Activated CD4-positive, CD25-positive, alpha-beta regulatory T cell treated with anti-CD3 and anti-CD28 coated beads, Interleukin-2, amount 50 U/mL, for 72 hours (primary cell): ENCODE measurements at places on chromosomes 7 and 10.

- DNase-seq = no peak
Measured at GRCh38 chr7:135837675-135838074, 89.1 kb upstream of the FAM180A start.

DNA sequence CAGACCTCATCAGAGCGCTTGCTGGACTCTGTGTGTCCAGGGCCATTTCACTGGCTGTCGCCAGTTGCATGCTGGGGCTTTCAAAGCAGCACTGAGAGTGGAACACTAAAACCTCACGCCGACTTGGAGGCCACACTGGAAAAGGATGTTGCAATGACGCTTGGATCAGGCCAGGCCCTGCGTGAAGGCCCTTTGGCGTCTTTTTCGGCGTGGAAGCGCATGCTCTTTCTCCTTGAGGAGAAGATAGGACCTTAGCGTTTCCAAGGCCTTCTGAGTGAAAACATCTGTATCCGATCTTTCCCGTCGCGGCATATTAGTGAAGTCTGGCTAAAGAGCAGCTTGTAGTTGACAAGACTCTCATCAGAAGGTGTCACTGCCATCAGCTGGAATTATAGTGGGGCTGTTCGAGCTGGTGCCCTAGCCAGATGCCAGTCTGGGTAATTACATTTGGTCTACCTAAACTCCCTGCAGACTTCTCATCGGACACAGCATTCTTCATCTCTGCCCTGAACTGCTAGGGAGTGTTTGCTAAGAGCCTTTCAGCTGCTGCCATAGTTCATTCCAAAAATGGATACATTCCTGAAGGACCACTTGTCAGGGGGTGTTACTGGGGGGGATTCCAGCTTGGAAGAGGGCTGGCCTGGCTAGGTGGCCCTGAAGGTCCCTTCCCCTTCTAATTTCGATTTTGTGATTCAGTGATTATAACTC lies 167.7 kb upstream of the TCF7L2 start:
- DNase-seq = no peak

- DNase-seq = peak; percentile 43
Measured at GRCh38 chr7:44961844-44962482, 16.9 kb downstream of the MYO1G start.

- no peak for DNase-seq
Measured at GRCh38 chr10:11782793-11783557, 40.2 kb upstream of the PROSER2 start.

GRCh38 chr10:129545261-129545660 lies 78.2 kb downstream of the MGMT start:
- no peak for DNase-seq

DNA sequence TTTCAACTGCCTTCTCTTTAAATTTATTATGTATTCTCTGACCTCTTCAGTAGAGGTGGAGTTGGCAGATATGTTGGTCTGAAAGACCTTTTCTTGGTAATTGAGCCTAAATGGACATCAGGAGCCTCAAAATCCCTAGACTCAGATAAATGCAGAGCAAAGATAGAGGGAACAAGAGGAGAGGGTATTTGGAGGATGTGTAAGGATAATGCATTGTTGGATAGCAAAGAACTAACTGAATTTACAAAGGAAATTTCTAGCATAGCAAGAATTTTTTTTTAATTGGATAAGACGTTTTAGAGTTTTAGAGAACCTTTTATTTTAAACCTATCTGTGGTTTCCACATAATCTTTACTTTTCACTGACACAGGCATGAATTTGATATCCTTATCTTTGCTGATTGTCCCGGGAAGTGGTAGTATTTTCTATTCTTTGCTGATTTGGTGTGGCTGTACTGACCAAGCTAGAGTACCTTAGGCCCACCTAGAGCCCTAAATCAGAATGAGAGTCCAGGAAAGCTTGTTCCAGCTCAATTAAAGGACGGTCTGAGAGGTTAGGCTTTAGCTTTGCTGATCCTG lies 91.3 kb downstream of the NRF1 start:
- DNase-seq = no peak

DNA sequence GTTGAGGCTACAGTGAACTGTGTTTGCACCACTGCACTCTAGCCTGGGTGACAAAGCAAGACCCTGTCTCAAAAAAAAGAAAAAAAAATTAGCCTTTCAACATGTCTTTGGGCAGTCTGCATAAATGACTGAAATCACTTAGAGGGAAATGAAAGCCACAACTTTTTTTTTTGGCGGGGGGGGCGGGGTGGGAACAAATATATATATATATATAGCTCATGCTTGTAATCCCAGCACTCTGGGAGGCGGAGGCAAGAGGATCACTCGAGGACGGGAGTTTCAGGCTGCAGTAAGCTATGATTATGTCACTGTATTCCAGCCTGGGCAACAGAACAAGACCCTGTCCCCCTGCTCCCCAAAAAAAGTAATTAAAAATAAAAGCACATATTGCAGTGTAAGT lies 23.4 kb upstream of the MICU1 start:
- DNase-seq = no peak

DNA sequence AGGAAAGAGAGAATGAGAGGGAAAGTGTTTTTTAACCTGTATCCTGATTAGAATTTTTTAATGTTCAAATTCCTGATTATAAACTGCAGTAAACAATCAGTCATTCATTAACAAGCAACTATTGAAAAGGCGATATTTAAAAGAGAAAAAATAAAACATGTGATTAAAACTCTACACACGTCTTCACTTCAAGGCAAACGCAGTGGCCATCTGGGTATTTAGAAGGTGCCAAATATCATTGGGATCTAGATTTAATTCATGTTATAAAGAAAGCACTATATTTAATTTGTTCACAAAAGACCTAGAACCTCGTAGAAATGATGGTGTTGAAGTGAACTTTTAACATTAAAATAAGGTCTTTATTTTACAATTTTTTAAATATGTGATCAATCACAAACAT lies 189.4 kb upstream of the KLF14 start:
- DNase-seq = no peak

- no peak for DNase-seq
Measured at GRCh38 chr7:146345251-146345650, 228.7 kb downstream of the CNTNAP2 start.

GRCh38 chr7:71329030-71329660 lies 197.2 kb downstream of the GALNT17 start:
- DNase-seq = no peak

- peak; percentile 78 for DNase-seq
Measured at GRCh38 chr10:11472158-11472753, 139.2 kb downstream of the USP6NL start.

DNA sequence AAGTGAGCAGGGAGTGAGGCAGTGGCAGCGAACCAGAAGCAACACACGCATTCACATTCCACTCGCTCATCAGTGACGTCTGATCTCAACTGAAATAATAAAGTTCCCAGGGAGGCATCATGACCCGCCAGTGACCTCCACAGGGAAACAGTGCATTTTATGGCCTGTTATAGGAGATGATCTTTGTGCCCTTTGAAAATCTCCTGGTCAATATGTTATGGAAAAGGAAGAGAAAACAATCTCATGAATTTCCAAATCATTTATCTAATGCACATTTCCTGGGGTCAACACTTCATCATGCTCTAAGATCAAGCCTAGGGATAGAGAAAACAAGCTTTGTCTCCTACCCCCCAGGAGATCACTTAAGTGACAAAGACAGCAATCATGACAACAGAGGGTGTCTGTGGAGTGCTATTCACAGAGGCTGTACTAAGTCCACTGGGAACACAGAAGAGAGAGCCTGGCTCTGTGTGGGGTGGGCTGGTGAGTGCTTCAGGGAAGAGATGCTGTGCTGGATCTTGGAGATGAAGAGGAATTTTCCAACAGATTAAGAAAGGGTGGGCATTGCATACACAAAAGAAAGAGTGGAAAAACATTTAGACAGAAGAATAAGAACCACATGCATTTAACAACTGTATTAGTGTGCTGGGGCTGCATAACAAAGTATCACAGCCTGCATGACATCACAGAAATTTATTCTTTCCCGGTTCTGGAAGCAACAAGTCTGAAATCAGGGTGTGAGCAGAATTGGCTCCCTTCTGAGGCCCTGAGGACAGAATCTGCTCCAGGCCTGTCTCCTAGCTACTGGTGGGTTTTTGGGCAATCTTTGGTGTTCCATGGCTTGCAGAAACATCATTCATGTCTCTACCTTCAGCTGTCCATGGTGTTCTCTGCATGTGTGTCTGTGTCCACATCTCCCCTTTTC lies 613.9 kb upstream of the IGFBP3 start:
- DNase-seq = no peak

- DNase-seq = no peak
Measured at GRCh38 chr7:151721694-151722093, 155.2 kb downstream of the PRKAG2 start.

DNA sequence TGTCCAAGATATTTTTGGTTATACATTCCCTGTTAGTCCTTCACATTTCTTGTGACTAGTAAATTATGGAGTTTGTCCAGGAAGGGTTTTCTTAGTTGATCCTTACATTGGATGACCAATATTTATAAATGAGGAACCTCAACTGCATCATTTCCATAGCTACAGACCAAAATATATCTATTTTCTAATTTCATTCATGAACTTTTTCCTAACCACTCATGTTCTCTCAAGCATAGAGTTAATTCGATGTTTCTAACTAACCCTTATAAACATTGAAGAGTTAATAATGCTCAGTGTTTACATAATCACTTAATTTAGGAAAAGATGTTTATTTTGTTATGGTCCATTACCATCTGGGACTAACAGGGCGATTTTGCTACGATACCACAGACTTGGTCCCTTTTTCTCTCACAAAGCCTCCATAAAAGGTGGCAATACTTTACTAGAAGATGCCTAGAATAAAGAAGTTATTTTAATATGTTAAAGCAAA lies 591.0 kb downstream of the MAGI2 start:
- no peak for DNase-seq

- DNase-seq = no peak
Measured at GRCh38 chr10:93716766-93717165, 14.4 kb upstream of the FRA10AC1 start.

DNA sequence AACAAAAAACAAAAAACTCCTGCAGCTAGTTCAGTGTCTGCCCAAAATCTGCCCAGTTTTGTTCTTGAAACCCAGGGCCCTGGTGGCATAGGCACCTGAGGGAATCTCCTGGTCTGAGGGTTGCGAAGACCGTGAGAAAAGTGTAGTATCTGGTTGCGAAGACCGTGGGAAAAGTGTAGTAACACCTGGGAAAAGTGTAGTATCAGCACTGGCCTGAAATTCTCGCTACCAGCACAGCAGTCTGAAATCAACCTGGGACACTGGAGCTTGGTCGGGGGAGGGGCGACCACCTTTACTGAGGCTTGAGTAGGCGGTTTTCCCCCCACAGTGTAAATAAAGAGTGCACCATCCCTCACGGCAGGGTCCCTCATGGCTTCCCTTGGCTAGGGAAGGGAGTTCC lies 82.5 kb upstream of the SP4 start:
- no peak for DNase-seq

DNA sequence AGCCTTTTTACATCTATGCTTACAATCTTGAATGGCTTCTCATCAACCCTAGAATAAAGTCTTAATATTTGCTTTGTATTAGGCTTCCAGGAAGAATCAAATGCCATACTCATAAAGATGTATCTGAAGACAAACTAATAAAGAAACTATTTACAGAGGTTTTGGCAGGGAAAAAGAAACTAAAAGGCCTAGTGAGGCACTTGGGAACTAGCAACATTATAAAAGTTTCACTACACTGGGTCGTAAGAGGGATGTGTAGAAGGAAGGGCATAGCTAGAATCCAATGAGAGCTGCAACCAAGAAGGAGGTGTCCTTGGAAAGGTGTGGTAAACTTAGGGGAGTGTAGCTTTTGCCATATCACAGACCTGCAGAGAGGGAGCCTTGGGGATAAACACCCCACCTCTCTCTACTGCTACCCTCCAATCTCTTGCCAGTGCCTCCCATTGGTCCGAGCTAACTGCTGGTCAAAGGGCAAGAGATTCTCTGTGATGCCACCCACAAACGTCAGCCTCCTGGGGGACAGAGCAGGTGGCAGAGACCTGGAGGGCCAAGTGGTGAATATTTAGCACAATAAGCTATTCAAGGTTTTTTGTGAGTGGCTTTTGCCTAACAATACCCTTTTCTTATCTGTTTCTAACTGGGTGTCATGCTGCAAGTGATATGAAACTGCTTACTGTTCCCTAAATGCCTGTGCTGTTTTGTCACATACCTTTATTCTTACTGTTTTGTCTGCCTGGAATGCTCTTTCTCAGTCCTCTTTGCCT lies 60.7 kb downstream of the CPED1 start:
- no peak for DNase-seq

DNA sequence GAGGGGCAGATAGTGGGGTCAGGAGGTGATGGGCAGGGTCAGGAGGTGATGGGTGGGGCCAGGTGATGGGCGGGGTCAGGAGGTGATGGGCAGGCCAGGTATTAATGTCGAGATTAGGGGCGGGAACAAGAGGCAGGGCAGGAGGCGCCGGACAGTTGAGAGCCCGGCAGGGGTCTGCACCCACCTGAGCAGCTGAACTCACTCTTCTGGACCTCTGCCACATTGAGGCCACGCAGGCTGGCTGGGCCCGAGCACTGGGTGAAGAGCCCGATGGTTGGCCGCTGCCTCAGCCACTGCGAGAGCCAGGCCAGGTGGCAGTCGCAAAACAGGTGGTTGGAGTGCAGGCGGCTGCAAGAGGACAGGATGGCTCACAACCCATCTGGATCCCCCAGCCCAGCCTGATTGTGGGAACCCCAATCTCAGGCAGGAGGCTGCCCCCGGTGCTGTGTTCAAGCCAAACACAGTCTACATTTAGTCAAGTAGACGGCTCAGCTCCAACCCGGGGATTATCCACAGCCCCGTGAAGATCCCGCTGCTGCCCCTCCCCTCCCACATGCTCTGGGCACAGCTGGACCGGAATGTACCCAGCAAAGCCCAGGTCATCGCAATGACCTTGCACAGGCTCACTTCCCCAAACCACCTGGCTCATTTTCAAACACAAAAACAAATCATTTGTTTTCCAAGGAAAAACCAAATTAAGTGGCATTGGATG lies 122.3 kb downstream of the SLIT1 start:
- DNase-seq = no peak

- peak; percentile 34 for DNase-seq
Measured at GRCh38 chr10:77925795-77926565, 575 bp downstream of the DLG5 start.

DNA sequence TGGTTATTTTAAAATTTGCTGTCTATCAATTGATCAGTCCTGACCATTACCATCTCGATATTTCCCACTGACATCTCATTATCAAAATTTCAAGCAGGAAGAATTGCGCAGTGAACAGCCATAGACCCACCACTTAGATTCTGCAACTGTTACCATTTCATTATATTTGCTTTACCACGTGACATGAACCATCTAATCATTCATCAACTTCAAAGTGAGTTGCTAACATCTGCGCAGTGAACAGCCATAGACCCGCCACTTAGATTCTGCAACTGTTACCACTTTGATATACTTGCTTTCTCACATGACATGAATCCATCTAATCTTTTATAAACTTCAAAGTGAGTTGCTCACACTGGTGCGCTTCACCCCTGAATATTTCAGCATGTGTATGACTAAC lies 22.5 kb downstream of the FOXL3 start:
- DNase-seq = no peak

- DNase-seq = no peak
Measured at GRCh38 chr7:75534727-75535307, 42.7 kb downstream of the SPDYE5 start.

GRCh38 chr7:21828841-21829240 lies 116.9 kb downstream of the CDCA7L start:
- no peak for DNase-seq
